ENCODE measurements at places on chromosomes 6 and 20. TPM values are rescaled to one million over a fixed set of nuclear protein-coding genes. Genes with fewer than 3 reads are reported as not detected.

GRCh38 chr6:21367649-21368154 is 225.8 kb upstream of the SOX4 start:
- no peak overlapping the region for H3K4me3 ChIP-seq
- no peaks in the 10 kb centered on the region for H3K4me1 ChIP-seq
- no peaks in the 10 kb centered on the region for H3K27me3 ChIP-seq
- no peaks in the 10 kb centered on the region for H3K36me3 ChIP-seq

DNA sequence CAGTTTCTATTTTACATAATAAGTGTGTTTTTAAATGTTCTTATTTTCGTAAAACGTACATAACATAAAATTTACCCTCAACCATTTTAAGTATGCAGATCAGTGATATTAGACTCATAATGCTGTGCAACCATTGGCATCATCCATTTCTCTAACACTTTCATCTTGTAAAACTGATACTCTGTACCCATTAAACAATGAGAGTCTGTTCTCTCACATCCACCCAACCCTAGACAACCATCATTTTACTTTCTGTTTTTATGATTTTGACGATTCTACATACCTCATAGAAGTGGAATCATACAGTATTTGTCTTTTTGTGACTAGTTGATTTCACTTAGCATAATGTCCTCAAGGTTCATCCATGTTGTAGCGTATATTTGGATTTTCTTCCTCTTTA is 140.4 kb downstream of the TINAG start:
- no peak for DNase-seq
- no peaks in the 10 kb centered on the region for H3K4me1 ChIP-seq
- no peaks in the 10 kb centered on the region for H3K36me3 ChIP-seq
- H3K27me3 ChIP-seq: no peaks in the 10 kb centered on the region

GRCh38 chr6:34247481-34248197 is 1.2 kb downstream of the SMIM29 start:
- H3K36me3 ChIP-seq: peaks cover 6% of the 10 kb centered on the region
- peak overlapping the region; percentile 83 for H3K4me3 ChIP-seq
- DNase-seq: peak; percentile 44
- H3K4me1 ChIP-seq: peaks cover 38% of the 10 kb centered on the region
- peak overlapping the region; percentile 81 for H3K27ac ChIP-seq

GRCh38 chr20:61985096-61985495 is 80.6 kb downstream of the TAF4 start:
- no peak overlapping the region for H3K4me3 ChIP-seq
- no peak for DNase-seq
- no peaks in the 10 kb centered on the region for H3K27me3 ChIP-seq
- peaks cover 46% of the 10 kb centered on the region for H3K36me3 ChIP-seq
- no peak overlapping the region for H3K27ac ChIP-seq
- H3K4me1 ChIP-seq: no peaks in the 10 kb centered on the region

DNA sequence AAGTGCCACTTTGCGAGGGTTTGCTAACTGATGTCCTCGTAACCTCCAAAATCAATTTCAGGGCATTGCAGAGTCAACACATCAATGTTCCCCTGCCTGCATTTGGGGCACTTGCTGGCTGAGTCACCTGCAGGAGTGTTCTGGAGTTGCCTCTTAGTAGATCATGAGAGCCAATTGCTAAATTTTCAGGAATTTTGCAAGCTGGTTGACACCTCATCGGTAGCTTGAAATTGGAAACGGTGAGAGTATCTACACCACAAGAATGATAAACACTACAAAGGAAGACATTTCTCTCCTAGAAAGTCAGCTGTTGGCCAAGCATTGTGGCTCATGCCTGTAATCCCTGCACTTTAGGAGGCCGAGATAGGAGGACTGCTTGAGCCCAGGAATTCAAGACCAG is 10.8 kb upstream of the BFSP1 start:
- DNase-seq: no peak
- H3K4me3 ChIP-seq: no peak overlapping the region
- H3K27me3 ChIP-seq: no peaks in the 10 kb centered on the region
- H3K4me1 ChIP-seq: peaks cover 21% of the 10 kb centered on the region
- H3K36me3 ChIP-seq: no peaks in the 10 kb centered on the region
- H3K27ac ChIP-seq: peak overlapping the region; percentile 61

- no peaks in the 10 kb centered on the region for H3K27me3 ChIP-seq
- no peak for DNase-seq
- no peaks in the 10 kb centered on the region for H3K36me3 ChIP-seq
These were observed 74.4 kb downstream of the MKKS start for GRCh38 chr20:10359621-10360040.

GRCh38 chr6:13538084-13538483 is 36.3 kb upstream of the SIRT5 start:
- no peak overlapping the region for H3K4me3 ChIP-seq
- no peak overlapping the region for H3K27ac ChIP-seq
- H3K27me3 ChIP-seq: no peaks in the 10 kb centered on the region
- DNase-seq: no peak

DNA sequence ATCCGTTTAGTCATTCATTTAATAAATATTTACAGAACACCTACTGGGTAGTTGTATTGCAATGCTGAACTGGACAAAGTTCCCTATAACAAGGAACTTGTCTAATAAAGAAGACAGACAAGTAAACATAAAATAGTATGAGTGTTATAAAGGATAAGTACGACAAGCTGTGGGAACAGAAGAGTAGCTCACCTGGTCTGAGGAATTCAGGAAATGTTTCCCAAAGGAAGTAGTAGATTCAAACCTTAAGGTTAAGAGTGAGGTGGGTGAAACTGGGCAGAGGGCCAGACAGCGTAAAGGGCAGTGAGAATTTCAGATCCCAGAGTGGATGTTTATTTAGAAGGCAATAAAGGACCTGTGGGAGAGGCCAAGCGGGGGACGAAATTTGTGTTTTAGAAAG is 72.3 kb upstream of the CD2AP start:
- H3K4me3 ChIP-seq: no peak overlapping the region
- H3K36me3 ChIP-seq: no peaks in the 10 kb centered on the region
- H3K27ac ChIP-seq: no peak overlapping the region

Gene CCN6
- not detected for total RNA-seq

Gene PBOV1
- total RNA-seq: not detected

Gene MUCL3
- 5.3 TPM for total RNA-seq

Measured in lower lobe of right lung (tissue), 2 donors.